Activated CD8-positive, alpha-beta memory T cell treated with anti-CD3 and anti-CD28 coated beads, Interleukin-2, amount 10 ng/mL, durations not matched to agents 7 days and 5 days (primary cell): ENCODE measurements at places on chromosomes 2 and 18. TPM values are rescaled to one million over a fixed set of nuclear protein-coding genes. Genes with fewer than 3 reads are reported as not detected.

DNA sequence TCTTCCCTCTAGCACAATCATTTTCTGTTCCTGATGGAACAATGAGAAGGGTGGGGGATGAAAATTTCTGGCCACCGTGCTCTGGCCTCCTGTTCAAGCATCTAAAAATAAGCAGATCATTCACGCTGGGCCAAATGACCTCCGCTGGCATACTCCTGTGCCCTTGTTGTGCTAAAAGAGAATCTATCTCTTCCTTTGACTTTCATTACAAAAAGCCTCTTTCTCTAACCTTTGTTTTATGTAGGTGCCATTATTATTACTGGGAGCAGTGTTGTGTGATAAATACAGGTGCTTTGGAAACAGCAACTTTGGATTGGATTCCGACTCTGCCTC is 44.6 kb upstream of the B3GNT2 start:
- peaks cover 23% of the 10 kb centered on the region for H3K4me1 ChIP-seq
- H3K27ac ChIP-seq = no peak overlapping the region

DNA sequence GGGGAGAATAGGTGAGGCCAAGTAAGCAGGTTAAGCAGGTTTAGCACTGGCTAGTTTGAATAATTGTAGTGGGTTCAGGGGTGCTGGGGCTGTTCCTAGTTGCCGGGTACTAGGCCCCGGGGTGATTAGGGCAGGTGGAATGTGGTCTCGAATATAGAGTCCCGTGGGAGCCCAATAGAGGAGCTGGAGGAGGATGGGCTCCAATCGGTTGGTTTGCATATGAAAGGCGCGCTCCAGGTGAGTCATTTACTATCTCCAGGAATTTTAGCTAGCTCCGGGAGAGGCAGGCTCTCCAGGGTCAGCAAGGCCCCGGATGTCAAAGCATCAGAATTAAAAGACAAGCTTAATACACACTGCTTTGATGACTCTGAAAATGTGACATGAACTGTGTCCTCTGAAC is 304.0 kb downstream of the ZNF521 start:
- H3K4me1 ChIP-seq = no peaks in the 10 kb centered on the region
- no peak for DNase-seq
- H3K4me3 ChIP-seq = no peak overlapping the region
- H3K36me3 ChIP-seq = no peaks in the 10 kb centered on the region
- no peaks in the 10 kb centered on the region for H3K27me3 ChIP-seq

GDF7 gene
- total RNA-seq = not detected

FBXO36 gene
- total RNA-seq = 0.54 TPM

- no peaks in the 10 kb centered on the region for H3K4me1 ChIP-seq
- no peaks in the 10 kb centered on the region for H3K36me3 ChIP-seq
- H3K27ac ChIP-seq = no peak overlapping the region
- no peak for DNase-seq
- H3K27me3 ChIP-seq = no peaks in the 10 kb centered on the region
Observed at GRCh38 chr2:158120102-158120501, 18.4 kb downstream of the UPP2 start.

- H3K36me3 ChIP-seq = no peaks in the 10 kb centered on the region
- H3K4me3 ChIP-seq = no peak overlapping the region
- H3K27ac ChIP-seq = no peak overlapping the region
- H3K27me3 ChIP-seq = no peaks in the 10 kb centered on the region
Observed at GRCh38 chr2:73031725-73032701, 39.5 kb downstream of the SFXN5 start.

BOLL gene
- not detected for total RNA-seq

DNA sequence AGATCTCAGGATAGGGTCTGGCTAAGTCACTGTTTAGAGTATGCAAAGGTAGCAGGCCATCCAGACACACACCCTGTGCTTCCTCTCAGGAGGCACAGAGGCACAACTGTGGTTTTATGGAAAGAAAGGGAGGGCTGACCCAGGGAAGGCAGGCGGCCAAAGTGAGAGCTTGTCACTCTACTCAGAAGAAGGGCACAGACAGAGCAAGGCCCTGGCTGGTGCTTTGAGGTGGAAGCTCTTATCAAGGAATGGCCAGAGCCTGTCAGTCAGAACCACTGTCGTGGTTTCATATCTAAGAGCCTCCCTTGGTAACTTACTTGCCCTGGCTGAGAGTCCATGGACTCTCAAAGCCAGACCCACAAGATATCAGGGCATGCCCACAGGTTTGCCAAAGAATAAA is 40.7 kb downstream of the SLC9A2 start:
- peaks cover 13% of the 10 kb centered on the region for H3K27me3 ChIP-seq
- DNase-seq = no peak
- no peaks in the 10 kb centered on the region for H3K36me3 ChIP-seq
- no peak overlapping the region for H3K27ac ChIP-seq
- H3K4me1 ChIP-seq = peaks cover 15% of the 10 kb centered on the region

GRCh38 chr18:62399781-62400308 is 74.7 kb downstream of the TNFRSF11A start:
- H3K4me3 ChIP-seq = no peak overlapping the region
- H3K27ac ChIP-seq = no peak overlapping the region
- H3K27me3 ChIP-seq = no peaks in the 10 kb centered on the region
- H3K36me3 ChIP-seq = peaks cover 1% of the 10 kb centered on the region

- peaks cover 17% of the 10 kb centered on the region for H3K4me1 ChIP-seq
- no peak overlapping the region for H3K4me3 ChIP-seq
- no peak overlapping the region for H3K27ac ChIP-seq
- no peaks in the 10 kb centered on the region for H3K36me3 ChIP-seq
- H3K27me3 ChIP-seq = peaks cover 78% of the 10 kb centered on the region
Observed at GRCh38 chr2:218876562-218877219, 4.0 kb upstream of the WNT10A start.

PAX3 gene
- not detected for total RNA-seq

CYS1 gene
- 0.75 TPM for total RNA-seq

DNA sequence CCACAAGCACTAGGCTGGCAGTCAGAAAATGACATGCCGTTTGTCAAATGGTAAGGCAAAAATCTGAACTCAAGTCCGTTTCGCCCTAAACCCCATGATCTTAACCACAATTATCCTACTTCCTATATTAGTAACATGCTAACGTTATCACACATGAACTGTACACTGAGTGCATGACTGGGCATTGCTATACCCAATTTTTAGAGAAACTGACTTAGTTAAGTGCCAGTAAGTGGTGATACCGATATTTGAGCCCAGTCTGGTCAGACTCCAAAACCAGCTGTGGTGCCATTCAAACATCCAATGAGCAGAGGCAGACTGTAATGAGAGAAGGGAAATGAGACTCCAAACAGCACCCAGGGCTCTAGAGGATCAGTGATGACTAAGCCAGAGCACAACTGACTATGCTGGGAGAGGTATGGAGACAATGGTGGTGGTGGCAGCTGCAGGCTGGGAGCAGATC is 311.7 kb upstream of the PKDCC start:
- no peak for DNase-seq
- peaks cover 15% of the 10 kb centered on the region for H3K27me3 ChIP-seq
- H3K36me3 ChIP-seq = no peaks in the 10 kb centered on the region
- H3K4me1 ChIP-seq = peaks cover 12% of the 10 kb centered on the region
- no peak overlapping the region for H3K4me3 ChIP-seq
- no peak overlapping the region for H3K27ac ChIP-seq

KCNK3 gene
- total RNA-seq = not detected

GRCh38 chr2:241564596-241565410 is 6.3 kb downstream of the BOK start:
- no peak for DNase-seq
- H3K27ac ChIP-seq = no peak overlapping the region
- no peak overlapping the region for H3K4me3 ChIP-seq
- no peaks in the 10 kb centered on the region for H3K36me3 ChIP-seq
- H3K27me3 ChIP-seq = peaks cover 10% of the 10 kb centered on the region
- no peaks in the 10 kb centered on the region for H3K4me1 ChIP-seq

CYB5A gene
- total RNA-seq = 27.1 TPM
